Skin of body (tissue), 3 donors: ENCODE measurements at places on chromosomes 7 and 10.

GRCh38 chr10:99372546-99373271, 43.6 kb downstream of the CNNM1 start:
- DNase-seq, result no peak

DNA sequence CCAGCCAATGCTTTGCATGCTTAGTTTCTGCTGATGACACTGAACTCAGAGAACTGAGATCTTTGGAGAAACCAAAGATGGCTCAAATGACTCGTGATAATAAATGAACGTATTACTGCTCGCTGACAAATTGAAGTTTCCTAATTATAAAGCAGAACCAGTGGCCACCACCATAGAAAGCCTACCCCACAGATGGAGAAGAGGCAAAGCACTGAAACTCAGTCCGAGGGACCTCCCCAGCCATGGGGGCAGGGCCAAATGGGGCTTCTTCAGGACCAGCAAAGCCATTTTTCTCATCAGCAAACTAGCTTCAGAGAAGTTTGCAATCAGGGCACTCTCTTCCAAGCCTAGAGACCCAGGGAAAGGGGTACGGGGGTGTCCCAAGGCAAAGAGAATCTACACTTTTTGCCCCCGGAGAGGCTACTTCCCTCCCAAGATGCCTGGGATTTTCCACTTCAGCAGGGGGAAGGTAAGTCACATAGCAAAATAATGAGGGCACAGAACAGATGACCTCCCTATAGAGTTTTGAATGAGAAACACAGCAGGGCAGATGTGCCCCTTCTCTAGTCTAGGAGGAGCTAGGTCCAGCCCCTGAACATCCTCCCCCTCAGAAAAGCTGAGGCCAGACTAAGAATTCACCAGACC, 4.3 kb upstream of the IL6 start:
- DNase-seq, result no peak

DNA sequence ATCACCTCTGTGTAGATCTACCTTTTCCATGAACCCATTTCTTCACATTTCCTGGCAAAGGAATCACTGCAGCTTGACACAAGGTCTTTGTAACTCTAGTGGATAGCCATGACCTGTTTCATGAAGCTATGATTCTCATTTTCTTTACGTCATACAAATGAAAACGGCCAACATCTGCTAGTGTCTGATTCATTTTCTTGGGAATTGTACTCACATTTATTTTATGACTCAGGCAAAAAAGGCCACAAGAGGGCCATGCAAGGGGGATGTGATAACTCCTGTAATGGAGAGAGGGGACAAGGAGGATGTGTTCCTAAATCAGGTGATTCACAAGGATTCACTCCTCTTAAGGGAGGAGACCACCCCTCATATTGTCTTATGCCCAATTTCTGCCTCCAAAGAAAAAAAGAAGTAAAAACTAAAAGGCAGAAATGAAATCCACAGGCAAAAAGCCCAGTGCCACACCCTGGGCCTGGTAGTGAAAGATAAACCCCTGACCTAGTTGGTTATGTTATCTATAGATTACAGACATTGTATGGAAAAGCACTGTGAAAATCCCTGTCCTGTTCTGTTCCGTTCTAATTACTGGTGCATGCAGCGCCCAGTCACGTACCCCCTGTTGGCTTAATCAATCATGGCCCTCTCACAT, 249.9 kb downstream of the IPMK start:
- DNase-seq, result no peak

- DNase-seq, result no peak
Measured at GRCh38 chr7:148391591-148391990, 199.0 kb upstream of the C7orf33 start.

DNA sequence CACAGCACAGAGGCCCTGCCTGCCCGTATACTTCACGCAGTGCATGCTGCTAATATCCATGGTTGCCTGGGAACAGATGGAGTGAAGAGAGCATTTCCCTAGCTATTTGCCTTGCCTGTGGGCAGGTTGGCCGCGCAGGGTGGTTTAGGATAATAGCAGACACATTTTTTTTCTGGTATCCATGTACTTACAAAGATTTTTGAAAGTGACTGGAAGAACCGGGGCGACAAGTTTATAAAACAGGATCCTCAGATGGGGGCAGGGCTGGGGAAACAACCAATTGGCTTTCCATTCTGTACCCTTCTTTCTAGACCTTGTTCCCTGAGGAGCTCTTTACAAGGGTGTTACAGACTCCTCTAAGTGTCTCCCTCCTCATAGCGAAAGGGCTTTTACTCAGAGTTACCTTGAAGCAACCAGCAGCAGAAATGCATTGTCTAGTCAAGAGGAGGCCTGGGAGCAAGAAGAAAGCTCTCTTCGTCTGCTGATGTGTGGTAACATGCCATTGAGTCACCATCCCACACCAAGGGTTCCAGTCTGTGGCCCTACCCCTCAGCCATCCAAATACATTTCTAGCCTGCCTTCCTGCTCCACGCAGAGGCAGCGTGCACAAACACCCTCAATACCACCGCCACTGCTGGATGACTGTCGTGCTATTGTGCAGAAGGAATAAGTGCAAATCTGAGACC, 31.5 kb downstream of the MTURN start:
- DNase-seq, result no peak

- DNase-seq, result no peak
Measured at GRCh38 chr10:26776258-26776657, 78.8 kb downstream of the PDSS1 start.

DNA sequence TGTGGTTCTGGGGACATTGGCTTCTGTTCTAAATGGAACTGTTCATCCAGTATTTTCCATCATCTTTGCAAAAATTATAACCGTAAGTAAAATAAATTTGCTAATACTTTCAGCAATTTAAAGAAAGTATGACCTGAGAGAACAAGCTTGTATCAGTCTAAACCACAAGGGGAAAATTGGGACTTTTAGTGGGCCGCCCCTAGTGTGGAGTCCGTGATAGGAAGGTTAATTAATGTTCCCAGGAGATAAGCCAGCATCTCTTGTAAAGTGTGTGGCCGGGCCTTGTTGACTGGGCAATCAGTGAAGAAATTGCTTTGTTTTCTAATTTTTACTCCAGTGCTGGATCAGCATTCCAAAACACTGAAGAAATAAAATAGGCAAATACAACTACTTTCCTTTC, 83.0 kb downstream of the ABCB5 start:
- no peak for DNase-seq

- no peak for DNase-seq
Measured at GRCh38 chr7:34219153-34219718, 313.9 kb downstream of the BMPER start.

DNA sequence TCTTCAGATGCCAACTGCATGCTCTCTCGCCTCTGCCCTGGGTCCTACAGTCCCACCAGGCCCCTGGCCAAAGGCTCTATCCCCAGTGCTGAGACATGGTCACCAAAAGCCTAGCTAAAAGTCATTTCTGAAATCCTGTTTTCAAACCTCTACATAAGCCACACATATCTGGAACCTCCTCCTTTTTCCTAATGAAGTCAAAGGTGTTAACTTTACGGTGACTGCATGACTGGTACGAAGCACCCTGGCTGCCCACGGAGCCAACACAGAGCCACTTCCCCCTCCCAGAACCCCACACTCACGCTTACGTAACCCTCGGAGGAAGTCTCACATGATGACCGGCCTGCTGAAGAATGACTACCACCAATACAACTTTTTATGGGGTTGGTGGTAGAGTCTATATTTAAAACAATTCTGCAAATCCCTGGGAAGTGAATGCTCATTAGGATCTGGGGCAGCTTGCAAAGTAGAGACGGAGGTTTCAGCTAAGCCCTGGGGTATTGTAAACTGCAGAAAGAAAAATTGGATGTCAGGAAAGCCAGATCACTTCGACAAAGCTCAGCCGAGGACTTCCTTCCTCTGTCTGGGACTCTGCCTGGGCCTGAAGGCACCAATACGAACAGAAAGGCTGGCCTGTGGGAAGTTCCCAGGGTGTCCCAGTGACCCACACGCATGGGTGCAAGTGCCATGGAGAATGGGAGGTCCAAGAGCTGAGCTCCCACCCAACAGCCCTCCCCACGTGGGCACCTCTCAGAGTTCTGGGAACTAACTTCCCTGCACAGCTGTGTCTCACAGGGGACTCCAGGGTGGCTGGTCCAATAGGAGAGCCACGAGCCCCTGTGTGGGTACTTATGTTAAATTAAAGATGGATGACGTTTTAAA, 50.7 kb downstream of the PDGFA start:
- peak; percentile 38 for DNase-seq

DNA sequence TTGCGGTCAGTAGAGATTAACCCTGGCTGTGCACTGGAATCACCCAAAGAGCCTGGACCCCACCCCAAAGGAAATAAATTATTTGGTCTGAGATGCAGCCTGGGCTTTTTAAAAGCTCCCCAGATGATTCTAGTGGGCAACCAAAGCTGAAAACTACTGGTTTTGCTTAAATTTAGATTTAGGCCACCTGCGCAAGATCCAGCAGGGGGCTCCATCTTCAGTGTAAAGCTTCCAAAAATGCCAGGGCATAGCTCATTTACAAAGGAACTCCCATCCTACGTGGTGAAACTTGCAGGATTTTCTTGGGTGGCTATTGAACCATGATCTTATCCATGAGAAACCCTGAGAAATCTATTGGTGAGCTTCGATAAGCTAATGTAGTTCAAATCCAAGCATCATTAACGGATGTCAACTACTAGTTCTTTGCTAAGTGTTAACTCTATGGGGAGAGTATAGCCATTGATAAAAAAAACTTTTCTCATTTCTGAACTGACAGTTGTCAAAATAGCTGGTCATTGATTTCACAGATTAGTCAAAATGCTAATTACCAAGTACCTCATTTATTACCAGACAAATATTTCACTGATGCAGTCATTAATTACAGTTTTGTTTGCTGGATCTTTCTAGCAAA, 315.3 kb downstream of the LHFPL3 start:
- no peak for DNase-seq

DNA sequence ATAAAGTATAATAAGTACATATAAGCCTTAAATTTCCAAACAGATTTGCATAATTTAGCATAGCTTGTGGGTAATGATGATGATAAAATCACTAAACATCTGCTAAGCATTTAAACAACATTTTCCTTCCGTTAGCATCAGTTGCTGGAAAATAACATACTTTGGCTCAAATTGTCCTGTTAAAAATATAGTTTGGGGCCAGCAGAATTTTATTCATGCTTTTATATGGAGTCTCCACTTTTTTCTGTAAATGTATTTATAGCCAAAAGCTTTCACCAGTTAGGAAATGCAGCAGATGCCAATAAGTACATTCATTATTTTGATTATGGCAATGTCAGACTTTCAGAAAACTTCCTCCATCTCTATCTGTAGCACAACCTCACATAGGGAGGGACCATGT, 107.2 kb downstream of the CNTNAP2 start:
- peak; percentile 10 for DNase-seq

GRCh38 chr10:92350411-92350810, 59.4 kb downstream of the MARCHF5 start:
- no peak for DNase-seq

- DNase-seq, result no peak
Measured at GRCh38 chr7:17123020-17123419, 175.4 kb upstream of the AHR start.

GRCh38 chr10:97676770-97677581, 10.1 kb downstream of the AVPI1 start:
- peak; percentile 13 for DNase-seq

DNA sequence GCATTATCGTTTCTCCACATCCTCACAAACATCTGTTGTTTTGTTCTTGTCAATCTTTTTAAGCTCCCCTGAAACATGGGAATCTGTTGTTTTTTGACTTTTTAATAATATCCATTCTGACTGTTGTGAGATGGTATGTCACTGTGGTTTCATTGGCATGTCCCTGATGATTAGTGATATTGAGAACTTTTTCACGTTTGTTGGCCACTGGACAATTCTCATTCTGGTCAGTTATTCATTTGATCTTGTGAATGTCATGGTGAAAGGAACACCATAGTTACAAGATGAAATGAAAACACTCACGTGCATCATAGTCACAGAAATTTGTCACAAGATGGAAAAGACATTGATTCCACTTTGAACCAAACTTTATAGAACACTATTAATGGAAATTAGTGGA, 20.5 kb upstream of the SGCE start:
- no peak for DNase-seq

- no peak for DNase-seq
Measured at GRCh38 chr10:42482411-42482810, 156.0 kb downstream of the ZNF33B start.

- DNase-seq, result no peak
Measured at GRCh38 chr7:31815796-31816195, 128.8 kb downstream of the PPP1R17 start.

DNA sequence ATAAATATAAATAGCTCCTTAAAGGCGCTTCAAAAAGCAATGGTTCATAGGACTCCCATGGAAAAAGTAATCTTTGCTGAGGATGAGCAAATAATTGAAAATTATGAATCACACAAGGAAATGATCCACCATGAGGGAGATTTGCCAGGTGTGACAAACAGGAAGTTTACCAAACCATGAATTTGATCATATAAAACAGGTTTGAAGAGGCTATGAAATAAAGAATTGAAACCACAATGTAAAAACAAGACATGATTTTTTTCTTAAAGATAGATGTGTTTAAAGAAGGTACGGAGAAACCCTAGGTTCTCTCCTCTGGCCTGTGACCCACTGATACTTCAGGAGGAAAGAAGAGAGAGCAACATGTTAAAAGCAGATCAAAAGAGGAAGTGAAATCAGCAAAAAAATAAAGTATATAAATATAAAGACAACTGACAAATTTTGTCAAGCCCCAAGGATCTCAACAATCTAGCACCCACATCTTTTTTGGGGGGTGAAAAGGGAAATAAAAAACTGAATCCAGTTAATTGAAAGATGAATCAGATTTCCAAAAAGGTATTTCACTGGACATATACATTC, 111.3 kb upstream of the ASAH2 start:
- DNase-seq, result no peak

DNA sequence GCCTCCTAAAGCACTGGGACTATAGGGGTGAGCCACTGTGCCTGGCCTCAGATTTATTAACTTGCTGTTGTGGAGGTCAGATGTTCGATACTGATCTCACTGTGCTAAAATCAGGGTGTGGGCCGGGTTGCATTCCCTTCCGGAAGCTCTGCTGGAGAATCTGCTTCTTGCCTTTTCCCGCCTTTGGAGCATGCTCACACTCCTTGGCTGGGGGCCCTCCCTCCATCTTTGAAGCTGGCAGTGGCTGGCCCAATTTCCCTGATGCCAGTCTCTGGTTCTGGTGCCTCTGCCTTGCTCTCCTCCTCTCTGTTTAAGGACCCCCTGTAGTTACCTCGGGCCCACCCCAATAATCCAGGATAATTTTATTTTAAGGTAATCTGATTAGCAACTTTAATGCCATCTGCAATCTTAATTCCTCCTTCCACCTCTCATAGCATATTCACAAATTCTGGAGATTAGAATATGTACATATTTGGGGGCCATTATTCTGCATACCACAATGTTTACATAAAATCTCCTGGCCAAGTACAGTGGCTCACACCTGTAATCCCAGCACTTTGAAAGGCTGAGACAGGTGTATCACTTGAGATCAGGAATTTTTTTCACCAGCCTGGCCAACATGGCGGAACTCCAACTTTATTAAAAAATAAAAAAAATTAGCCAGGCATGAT, 7.9 kb upstream of the PITRM1 start:
- no peak for DNase-seq

DNA sequence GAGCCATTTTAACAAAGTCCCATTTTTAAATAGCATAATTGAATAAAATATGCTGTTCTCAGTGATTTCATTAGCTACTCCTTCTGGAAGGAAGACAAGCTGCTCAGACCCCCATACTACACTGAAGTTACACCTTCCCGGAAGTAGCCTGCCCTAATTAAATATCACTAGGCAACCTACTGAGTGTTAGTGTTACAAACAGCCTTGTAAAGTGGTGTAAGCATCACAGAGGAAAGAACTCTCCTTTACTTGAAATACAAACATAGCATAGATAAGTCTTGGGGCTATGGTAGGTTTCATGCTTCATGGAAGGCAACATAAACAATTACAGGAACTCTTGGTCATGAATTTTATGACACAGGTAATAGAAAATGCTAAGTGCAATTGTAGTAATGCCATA, 43.4 kb upstream of the PTN start:
- no peak for DNase-seq
